ENCODE measurements at places on chromosomes 1 and 21. TPM values are rescaled to one million over a fixed set of nuclear protein-coding genes. Genes with fewer than 3 reads are reported as not detected.

ELF3 gene
- 0.32 TPM for total RNA-seq

A3GALT2 gene
- total RNA-seq, result not detected

NPR1 gene
- 1.6 TPM for total RNA-seq

ITLN2 gene
- total RNA-seq, result not detected

CELA3A gene
- not detected for total RNA-seq

GIPC2 gene
- total RNA-seq, result 0.43 TPM

DDX59 gene
- 9.7 TPM for total RNA-seq

DNA sequence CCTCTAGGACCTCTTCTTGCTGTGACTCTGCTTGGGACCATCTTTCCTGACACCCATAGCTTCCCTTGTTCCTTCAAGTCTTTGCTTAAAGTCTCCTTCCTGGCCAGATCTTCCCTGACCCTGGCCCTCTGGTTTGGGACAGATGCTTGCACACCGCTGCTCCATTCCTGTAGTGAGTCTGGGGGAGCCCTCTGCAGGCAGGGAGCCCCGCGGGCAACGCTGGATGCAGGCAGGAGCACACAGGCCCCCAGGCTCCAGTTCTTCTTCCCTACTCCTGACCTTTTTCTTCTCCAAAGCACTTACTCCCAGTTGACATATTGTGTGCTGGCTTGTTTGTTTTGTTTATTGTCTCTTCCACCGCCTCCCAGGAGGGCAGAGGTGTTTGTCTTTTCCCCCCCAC, 413.4 kb downstream of the CAMTA1 start:
- DNase-seq, result no peak

DNA sequence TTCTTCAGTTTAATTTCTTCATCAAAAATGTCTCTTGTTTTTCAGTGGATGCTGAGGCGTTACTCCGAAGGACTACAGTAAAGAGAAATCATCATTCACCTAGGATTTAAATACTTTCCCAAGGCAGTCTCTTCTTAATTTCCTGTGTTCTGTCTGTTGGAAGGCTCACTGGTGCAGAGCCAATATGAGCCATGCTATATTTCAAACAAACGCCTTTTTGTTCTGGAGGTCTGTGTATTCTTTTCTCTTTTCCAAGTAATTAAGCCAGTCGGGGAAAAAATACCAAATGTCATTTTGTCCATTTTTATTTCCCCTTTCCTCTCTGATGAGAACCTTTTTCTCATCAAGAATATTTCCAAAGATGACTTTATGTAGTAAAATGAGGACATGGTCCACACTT, 206.5 kb downstream of the RWDD3 start:
- no peak for DNase-seq

GRCh38 chr1:234731569-234732085, 121.6 kb upstream of the IRF2BP2 start:
- no peak for DNase-seq

DNA sequence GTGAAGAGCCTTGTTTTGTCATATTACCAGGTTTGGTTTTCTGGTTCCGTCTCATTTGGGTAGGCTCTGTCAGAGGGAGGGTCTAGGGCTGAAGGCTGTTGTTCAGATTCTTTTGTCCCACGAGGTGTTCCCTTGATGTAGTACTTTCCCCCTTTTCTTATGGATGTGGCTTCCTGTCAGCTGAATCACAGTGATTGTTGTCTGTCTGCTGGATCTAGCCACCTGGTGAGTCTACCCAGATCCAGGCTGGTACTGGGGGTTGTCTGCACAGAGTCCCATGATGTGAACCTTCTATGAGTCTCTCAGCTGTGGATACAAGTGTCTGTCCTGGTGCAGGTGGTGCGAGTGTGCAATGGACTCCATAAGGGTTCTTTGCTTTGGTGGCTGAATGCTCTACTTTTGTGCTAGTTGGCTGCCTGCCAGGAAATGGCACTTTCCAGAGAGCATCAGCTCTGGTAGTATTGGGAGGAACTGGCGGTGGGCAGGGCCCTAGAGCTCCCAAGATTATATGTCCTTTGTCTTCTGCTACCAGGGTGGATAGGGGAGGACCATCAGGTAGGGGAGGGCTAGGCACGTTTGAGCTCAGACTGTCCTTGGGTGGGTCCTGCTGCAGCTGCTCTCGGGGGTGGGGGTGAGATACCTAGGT, 246.0 kb downstream of the RYR2 start:
- DNase-seq, result no peak

DNA sequence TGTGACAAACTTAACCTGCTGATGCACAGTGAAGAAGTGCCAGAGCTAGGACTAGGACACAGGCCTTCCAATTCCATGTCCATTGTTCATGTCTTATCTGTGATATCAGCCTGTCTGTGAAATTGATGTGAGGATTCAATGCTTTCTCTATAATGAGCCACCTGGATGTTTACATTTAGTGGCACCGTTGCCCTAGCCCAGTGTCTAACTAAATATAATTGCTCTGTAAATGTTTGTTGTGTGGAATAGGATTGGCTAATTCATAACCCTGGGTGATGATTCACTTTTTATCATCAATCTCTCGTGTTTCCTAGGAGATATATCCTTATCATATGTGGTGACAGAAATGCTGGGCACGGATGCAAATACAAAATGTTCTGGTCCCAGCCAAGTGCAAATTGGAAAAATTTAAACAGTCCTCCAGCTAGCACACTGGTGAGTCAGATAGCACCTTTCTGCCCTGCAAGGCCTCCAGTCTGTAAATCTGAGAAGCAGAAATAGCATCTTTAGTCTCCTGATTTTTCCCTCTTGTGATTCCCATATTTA, 46.9 kb upstream of the GNG12 start:
- DNase-seq, result peak; percentile 82

DNA sequence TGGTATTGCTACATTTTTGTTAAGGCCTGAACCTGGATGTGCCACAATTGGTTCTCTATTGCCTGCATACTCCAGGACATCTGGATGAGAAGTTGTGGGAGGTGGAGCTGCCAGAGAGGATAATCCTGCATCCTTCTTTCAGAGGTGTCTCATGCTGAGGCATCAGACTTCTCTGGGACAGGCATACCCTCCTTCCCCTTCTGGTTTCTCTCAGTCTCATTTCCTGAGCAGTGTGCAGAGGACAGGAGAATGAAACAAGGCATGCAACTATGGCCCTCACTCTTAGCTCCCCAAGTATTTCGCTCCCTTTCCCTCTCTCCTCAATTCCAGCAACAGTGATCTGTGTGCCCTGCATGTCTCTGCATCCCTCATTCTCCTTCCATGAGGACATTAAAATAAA, 7.6 kb upstream of the RGSL1 start:
- DNase-seq, result no peak

- DNase-seq, result no peak
These were observed 722 bp downstream of the LHX8 start for GRCh38 chr1:75134647-75135572.

DNA sequence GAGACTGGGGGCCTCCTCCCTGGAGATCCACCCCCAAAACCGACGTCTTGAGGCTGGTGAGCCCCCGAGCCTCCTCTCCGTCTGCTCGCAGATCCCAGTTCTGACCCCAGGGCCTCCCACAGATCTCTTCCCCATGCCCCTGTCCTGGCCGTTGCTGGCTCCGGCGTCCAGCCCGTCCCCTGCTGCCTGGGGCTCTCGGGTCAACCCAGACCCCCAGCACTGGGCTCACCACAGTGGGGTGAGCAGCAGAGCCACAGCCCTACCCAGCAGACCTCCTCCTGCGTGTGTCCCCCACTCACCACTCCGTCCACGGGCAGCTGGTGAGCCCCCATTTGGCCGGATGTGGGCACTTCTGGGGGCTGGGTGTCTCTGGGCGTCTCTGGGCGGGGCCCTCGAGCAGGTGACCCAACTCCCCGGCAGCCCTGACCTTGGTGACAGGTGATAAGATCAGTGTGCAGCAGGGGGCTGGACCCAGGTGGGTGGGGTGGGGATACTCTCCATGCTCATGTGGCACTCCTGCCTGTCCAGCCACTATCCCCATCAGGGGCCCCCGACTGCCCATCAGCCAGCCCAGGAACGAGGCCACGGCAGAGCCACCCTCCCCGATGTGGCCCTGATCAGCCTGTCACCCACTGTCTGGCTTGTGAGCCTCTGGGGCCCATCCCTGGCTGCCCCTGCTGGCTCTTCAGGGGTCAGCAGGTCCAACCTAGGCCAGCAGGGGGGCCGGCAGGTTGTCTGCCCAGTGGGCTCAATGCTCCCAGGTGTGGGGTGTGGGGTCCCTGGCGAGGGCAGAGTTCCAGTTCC, 709 bp downstream of the TNFRSF14 start:
- DNase-seq, result no peak

GRCh38 chr1:25198663-25199252, 33.5 kb downstream of the SYF2 start:
- no peak for DNase-seq

- DNase-seq, result no peak
These were observed 4.1 kb upstream of the LSM10 start for GRCh38 chr1:36401602-36402503.

- DNase-seq, result peak; percentile 70
These were observed 119.3 kb upstream of the CDC42BPA start for GRCh38 chr1:227437495-227438008.

GRCh38 chr1:47434051-47434842, 3.6 kb upstream of the FOXD2 start:
- peak; percentile 58 for DNase-seq

DNA sequence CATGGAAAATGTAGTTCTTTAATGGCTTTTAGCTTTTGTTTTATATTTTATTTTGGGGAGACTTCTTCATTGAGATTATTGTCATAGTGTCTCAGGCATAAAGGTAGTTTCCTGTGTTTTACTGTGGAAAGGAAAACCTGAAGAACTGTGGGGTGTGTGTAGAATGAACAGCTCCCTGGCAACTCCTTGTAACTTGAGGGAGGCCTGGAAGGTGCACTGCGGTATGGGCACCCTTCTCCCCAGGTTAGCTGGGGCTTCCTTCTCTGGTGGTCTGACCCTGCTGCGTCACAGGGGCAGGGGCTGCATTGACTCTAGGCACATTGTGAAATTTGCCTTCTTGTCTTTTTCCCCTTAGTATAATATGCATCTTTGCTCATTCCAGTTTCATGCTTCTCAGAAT, 1.7 kb downstream of the ATP1B1 start:
- DNase-seq, result no peak

Measured in fibroblast of villous mesenchyme (primary cell).